ENCODE measurements at places on chromosomes 5 and 9. TPM values are rescaled to one million over a fixed set of nuclear protein-coding genes. Genes with fewer than 3 reads are reported as not detected.

- DNase-seq = no peak
These were observed 76.4 kb downstream of the PRRT1B start for GRCh38 chr9:131621551-131622358.

GRCh38 chr9:114289571-114290481 lies 33.1 kb upstream of the ORM1 start:
- no peak for DNase-seq

The SHC3 gene
- total RNA-seq = not detected

The ZMAT2 gene
- 43.3 TPM for total RNA-seq

The CCL21 gene
- total RNA-seq = not detected

GRCh38 chr9:135526089-135526729 lies 5.0 kb downstream of the LCN1 start:
- DNase-seq = no peak

GRCh38 chr9:77910194-77910621 lies 121.4 kb downstream of the GNAQ start:
- DNase-seq = no peak

All from activated CD8-positive, alpha-beta T cell treated with anti-CD3 and anti-CD28 coated beads, Interleukin-2, amount 10 ng/mL, durations not matched to agents 7 days and 5 days (primary cell).